ENCODE measurements at places on chromosomes 1 and 21. TPM values are rescaled to one million over a fixed set of nuclear protein-coding genes. Genes with fewer than 3 reads are reported as not detected.

GRCh38 chr1:213418268-213419071, 367.4 kb downstream of the RPS6KC1 start:
- H3K27ac ChIP-seq, result no peak overlapping the region
- H3K4me3 ChIP-seq, result no peak overlapping the region
- no peak for ATAC-seq

GRCh38 chr1:55716610-55717009, 501.4 kb upstream of the USP24 start:
- no peak for ATAC-seq
- no peaks in the 10 kb centered on the region for H3K4me1 ChIP-seq
- no peak overlapping the region for H3K4me3 ChIP-seq
- H3K36me3 ChIP-seq, result no peaks in the 10 kb centered on the region
- H3K27ac ChIP-seq, result no peak overlapping the region

DNA sequence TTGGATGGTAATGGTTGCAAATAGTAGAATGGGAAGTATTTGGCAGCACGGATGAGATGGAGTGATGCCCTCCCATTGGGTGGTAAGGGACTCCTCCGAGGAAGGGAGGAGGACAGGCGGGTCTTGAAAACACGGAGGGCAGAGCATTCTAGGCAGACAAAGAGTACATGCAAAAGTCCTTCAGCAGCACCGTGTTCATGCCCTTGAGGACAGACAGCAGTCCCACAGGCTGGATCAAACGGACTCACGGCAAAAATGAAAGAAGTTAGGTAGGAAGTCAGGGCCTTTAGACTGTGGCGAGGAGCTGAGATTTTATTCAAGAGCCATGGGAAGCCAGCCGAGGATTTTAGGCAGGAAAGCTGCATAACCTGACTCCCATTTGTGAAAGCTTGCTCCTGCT, 253.9 kb downstream of the RHOU start:
- H3K4me3 ChIP-seq, result no peak overlapping the region
- no peak overlapping the region for H3K27ac ChIP-seq
- H3K27me3 ChIP-seq, result no peaks in the 10 kb centered on the region
- no peaks in the 10 kb centered on the region for H3K36me3 ChIP-seq
- ATAC-seq, result no peak

DNA sequence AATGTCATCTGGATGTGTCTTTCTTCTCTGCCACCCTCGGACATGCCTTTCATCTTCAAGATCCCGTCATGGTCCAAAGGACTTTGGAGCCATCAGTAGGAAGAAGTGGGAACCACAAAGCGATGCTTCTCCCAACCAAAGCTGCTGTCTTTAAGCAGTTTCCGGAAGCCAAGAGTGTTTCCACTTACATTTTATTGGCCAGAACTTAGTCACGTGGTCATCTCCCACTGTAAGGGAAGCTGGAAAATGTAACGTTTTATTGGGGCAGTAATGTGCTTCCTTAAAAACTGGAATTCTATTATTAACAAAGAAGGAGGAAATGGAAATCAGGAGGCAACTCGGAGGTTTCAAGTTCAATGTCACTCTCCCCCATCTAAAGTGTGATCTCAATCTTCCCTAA, 170.8 kb downstream of the ATG4C start:
- H3K36me3 ChIP-seq, result no peaks in the 10 kb centered on the region
- H3K4me1 ChIP-seq, result no peaks in the 10 kb centered on the region
- no peak overlapping the region for H3K27ac ChIP-seq
- ATAC-seq, result no peak
- no peak overlapping the region for H3K4me3 ChIP-seq

DNA sequence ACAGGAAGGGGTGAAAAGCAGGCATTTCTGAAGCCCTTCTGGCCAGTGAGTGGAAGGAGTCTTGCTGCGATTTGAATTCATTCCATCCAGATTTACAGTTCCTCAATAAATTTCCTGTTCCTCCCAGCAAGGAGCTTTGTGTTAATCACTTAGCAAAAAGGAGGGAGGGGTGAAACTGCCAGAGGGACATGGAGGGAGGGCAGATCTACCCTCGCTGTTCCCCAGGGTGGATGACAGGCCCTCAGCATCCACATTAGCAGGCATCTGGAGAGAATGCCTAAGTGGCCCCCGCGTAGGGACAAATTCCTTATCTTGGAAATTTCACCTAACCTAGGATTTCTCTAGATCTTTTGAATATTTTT, 1.2 kb downstream of the ETV3 start:
- ATAC-seq, result no peak
- H3K36me3 ChIP-seq, result peaks cover 60% of the 10 kb centered on the region
- no peaks in the 10 kb centered on the region for H3K27me3 ChIP-seq
- H3K4me1 ChIP-seq, result peaks cover 73% of the 10 kb centered on the region

GRCh38 chr1:145878724-145879123, 6.9 kb downstream of the ANKRD35 start:
- no peak overlapping the region for H3K27ac ChIP-seq
- H3K4me1 ChIP-seq, result no peaks in the 10 kb centered on the region
- H3K36me3 ChIP-seq, result no peaks in the 10 kb centered on the region
- peaks cover 14% of the 10 kb centered on the region for H3K27me3 ChIP-seq
- no peak overlapping the region for H3K4me3 ChIP-seq
- ATAC-seq, result no peak

DNA sequence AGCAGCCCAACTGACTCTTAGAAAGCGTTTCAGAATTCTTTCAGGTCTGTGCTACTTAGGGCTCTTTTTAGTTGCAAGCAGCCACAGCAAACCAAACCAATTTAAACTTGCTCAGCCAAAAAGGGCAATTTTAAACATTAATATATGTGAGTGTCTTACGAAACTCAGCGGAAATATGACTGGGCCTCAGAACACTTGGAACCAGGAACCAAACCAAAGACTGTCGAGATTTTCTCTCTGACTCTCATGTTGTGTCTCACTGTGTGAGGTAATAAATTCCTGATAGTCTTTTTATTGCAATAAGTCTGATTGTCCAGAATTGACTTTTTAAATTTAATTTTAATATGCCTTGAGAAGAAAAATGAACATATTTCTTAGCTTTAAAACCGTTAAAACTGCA, 122.3 kb downstream of the SYF2 start:
- ATAC-seq, result no peak
- peak overlapping the region; percentile 76 for H3K27ac ChIP-seq
- H3K36me3 ChIP-seq, result no peaks in the 10 kb centered on the region
- peaks cover 7% of the 10 kb centered on the region for H3K4me1 ChIP-seq
- H3K27me3 ChIP-seq, result no peaks in the 10 kb centered on the region
- no peak overlapping the region for H3K4me3 ChIP-seq

- H3K4me1 ChIP-seq, result no peaks in the 10 kb centered on the region
- no peaks in the 10 kb centered on the region for H3K27me3 ChIP-seq
- H3K27ac ChIP-seq, result no peak overlapping the region
- no peaks in the 10 kb centered on the region for H3K36me3 ChIP-seq
Observed at GRCh38 chr1:55056632-55056992, 17.3 kb downstream of the PCSK9 start.

- H3K4me3 ChIP-seq, result peak overlapping the region; percentile 36
- no peaks in the 10 kb centered on the region for H3K27me3 ChIP-seq
- H3K27ac ChIP-seq, result no peak overlapping the region
- H3K4me1 ChIP-seq, result no peaks in the 10 kb centered on the region
Observed at GRCh38 chr1:1124508-1124785, 8.6 kb upstream of the C1orf159 start.

- no peaks in the 10 kb centered on the region for H3K36me3 ChIP-seq
- ATAC-seq, result peak; percentile 87
Observed at GRCh38 chr1:59007820-59008598, 224.2 kb upstream of the JUN start.

GRCh38 chr1:10057343-10057742, 24.6 kb downstream of the UBE4B start:
- H3K27ac ChIP-seq, result no peak overlapping the region
- no peaks in the 10 kb centered on the region for H3K27me3 ChIP-seq
- ATAC-seq, result no peak
- H3K4me1 ChIP-seq, result peaks cover 5% of the 10 kb centered on the region
- H3K36me3 ChIP-seq, result peaks cover 22% of the 10 kb centered on the region
- H3K4me3 ChIP-seq, result no peak overlapping the region

GRCh38 chr1:87167848-87168525, 160.7 kb upstream of the LMO4 start:
- no peak overlapping the region for H3K27ac ChIP-seq
- H3K4me3 ChIP-seq, result no peak overlapping the region
- H3K36me3 ChIP-seq, result no peaks in the 10 kb centered on the region
- H3K27me3 ChIP-seq, result peaks cover 20% of the 10 kb centered on the region
- H3K4me1 ChIP-seq, result no peaks in the 10 kb centered on the region

- no peaks in the 10 kb centered on the region for H3K27me3 ChIP-seq
- H3K4me1 ChIP-seq, result no peaks in the 10 kb centered on the region
- H3K36me3 ChIP-seq, result peaks cover 68% of the 10 kb centered on the region
Observed at GRCh38 chr1:224132901-224133300, 19.0 kb downstream of the FBXO28 start.

GRCh38 chr1:17118706-17119075, 560 bp downstream of the PADI2 start:
- H3K4me3 ChIP-seq, result peak overlapping the region; percentile 23
- H3K27me3 ChIP-seq, result peaks cover 41% of the 10 kb centered on the region
- no peaks in the 10 kb centered on the region for H3K36me3 ChIP-seq
- H3K27ac ChIP-seq, result no peak overlapping the region

DNA sequence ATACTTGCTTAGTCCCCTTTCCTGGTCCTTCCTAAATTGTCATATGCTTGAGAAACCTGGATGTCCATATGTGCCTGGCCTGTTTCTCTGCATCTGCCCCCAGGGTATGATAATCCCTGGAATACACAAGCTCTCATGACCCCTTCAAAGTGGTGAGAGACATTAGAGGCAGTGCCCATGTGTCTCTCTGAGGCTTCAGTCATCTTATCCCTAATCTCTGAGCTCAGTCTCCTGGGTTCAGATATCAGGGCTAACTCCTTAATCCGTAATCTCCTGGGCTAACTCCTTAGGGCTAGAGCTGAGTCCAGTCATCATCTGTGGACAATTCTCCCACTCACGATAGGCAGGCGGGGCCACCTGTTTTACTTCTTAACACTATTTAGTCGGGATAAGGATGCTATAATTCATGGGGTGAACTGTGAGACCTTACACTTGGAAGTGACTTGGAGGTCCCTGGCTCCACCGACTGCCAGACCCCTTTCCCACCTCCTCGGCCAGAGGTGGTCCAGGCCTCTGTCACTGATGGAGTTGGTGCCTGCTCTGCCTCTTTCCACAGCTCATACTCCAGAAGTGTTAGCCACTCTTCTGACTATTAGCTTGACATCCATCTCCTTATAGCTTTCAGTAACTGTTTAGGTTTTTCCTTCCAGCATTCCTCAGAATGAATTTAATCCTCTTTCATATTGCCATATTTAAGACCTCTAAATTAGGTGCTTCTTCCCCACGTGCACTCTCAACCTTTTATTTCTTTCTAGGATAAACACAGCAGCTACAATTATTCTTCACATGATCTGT, 22.7 kb downstream of the CCN1 start:
- H3K4me3 ChIP-seq, result no peak overlapping the region
- H3K4me1 ChIP-seq, result no peaks in the 10 kb centered on the region
- ATAC-seq, result no peak
- no peaks in the 10 kb centered on the region for H3K36me3 ChIP-seq
- H3K27me3 ChIP-seq, result no peaks in the 10 kb centered on the region

DNA sequence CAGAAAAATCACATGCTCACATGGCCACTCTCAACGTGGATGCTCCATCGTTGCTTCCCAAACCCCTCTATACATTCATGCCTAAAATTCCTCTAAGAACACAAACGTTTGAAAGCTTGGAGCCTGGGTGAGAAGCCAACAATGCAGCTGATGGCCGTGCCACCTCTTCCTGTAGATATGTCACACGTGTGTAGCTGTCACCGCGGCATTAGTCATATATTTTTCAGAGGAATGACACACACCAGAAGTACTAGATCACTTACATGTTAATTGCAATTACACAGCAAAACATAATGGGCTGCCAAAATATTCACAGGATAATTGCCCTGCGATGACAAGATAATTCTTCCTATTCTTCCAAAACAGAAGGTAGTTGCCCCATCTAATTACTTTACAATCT, 112.7 kb upstream of the BACE2 start:
- H3K27me3 ChIP-seq, result peaks cover 14% of the 10 kb centered on the region
- H3K4me1 ChIP-seq, result no peaks in the 10 kb centered on the region
- no peak overlapping the region for H3K4me3 ChIP-seq

DNA sequence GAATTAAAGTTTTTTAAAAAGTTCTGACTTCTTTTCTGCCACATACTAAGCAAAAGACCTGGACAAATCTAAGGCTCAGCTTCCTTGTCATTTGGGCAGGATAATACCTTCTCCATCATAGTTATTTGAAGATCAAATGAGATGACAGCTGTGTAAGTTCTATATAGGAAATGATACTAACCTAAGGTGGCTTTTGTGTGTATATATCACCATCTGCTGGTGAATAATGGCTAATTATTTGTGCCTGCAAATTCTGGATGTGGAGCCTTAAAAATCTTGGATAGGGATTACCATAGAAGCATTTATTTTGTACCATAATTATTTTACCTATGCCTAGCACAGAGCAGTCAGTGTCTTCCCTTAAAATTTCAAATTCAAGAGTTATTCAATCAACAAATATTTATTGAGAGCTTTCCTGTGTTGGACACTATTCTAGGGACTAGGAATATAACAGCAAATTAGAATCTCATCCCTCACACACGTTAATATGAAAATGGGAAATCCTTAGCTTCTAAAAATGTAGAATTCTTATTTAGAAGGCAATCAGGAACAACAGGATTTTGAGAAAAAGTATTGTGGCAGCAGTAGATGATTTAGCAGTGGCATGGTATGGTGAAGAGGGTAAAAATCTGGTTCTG, 89.8 kb downstream of the TMEM200B start:
- no peak overlapping the region for H3K4me3 ChIP-seq
- H3K27ac ChIP-seq, result peak overlapping the region; percentile 26
- ATAC-seq, result peak; percentile 37
- no peaks in the 10 kb centered on the region for H3K4me1 ChIP-seq

DNA sequence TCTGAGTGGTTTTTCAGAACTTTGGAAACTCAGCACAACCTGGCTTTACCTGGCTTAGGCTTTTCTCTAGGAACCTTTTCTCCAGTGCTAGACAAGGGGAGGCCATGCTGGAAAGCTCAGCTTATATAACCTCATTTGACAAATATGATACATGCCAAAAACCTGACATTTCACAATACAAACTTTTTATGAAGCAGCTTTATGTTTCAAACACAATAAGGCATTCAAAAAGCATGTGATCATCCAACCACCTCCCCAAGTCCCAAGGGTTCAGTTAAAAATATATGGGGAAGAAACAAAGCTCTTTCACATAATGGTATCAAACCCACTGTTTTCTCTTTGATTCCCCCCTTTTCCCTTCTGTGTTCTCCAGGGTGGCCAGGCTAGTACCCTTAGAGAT, 63.7 kb downstream of the ZC3H11B start:
- H3K36me3 ChIP-seq, result no peaks in the 10 kb centered on the region
- no peak overlapping the region for H3K27ac ChIP-seq
- H3K4me1 ChIP-seq, result no peaks in the 10 kb centered on the region
- no peak for ATAC-seq

- no peak for ATAC-seq
- no peak overlapping the region for H3K27ac ChIP-seq
- H3K36me3 ChIP-seq, result no peaks in the 10 kb centered on the region
- no peak overlapping the region for H3K4me3 ChIP-seq
Observed at GRCh38 chr21:14863745-14864210, 201.0 kb downstream of the NRIP1 start.

The AMY2B gene
- total RNA-seq, result 6.3 TPM

The LRP8 gene
- 36.0 TPM for total RNA-seq

The LGALS8 gene
- 253 TPM for total RNA-seq

The AGTRAP gene
- total RNA-seq, result 7.5 TPM

The MX2 gene
- 13.0 TPM for total RNA-seq

The DENND2C gene
- 1.4 TPM for total RNA-seq

The SPATA21 gene
- total RNA-seq, result 0.08 TPM
